Frontal cortex (tissue), 4 donors: ENCODE measurements at places on chromosomes 3 and 15.

DNA sequence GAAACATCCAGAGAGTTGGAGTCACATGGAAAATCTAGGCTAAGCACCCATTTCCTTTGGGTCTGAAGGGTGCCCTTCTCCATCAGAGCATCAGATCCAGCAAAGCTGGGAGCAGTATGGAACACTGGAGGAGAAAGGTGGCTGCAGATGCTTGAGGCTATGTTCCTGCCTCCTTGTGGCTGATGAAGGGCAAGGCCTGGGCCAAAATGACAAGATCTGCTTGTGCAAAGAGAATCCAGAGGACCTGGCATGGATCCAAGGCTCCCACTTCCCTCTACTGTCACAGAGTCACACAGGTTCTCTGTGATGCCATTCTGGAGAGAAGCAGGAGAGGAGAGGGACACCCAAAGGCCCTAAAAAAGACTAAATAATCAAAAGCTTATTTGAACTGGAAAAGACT is 9.2 kb upstream of the ATP8B4 start:
- DNase-seq: no peak

- DNase-seq: no peak
These were observed 1.4 kb downstream of the CA12 start for GRCh38 chr15:63380151-63380807.

DNA sequence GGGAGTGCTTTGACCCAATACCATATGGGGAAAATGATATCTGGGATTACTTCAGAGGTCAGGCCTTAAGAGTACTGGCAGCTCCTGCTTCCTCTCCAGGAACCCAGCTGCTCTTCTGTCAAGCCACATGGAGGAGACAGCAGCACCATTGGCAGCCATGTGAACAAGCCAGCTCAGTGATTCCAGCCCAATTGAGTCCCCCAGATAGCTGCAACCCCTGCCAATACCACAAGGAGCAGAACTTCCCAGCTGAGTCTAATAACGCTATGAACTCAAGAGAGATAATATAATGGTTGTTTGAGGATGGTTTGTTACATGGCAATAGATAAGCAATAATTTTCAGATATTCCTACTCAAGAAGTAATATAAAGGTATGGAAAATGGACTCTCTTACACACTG is 126.8 kb upstream of the CPNE4 start:
- no peak for DNase-seq

- peak; percentile 72 for DNase-seq
These were observed 4.8 kb downstream of the RARRES1 start for GRCh38 chr3:158727206-158728060.

GRCh38 chr3:99119385-99119784 is 217.9 kb upstream of the DCBLD2 start:
- no peak for DNase-seq

GRCh38 chr15:85313339-85313738 is 67.1 kb upstream of the AKAP13 start:
- no peak for DNase-seq

DNA sequence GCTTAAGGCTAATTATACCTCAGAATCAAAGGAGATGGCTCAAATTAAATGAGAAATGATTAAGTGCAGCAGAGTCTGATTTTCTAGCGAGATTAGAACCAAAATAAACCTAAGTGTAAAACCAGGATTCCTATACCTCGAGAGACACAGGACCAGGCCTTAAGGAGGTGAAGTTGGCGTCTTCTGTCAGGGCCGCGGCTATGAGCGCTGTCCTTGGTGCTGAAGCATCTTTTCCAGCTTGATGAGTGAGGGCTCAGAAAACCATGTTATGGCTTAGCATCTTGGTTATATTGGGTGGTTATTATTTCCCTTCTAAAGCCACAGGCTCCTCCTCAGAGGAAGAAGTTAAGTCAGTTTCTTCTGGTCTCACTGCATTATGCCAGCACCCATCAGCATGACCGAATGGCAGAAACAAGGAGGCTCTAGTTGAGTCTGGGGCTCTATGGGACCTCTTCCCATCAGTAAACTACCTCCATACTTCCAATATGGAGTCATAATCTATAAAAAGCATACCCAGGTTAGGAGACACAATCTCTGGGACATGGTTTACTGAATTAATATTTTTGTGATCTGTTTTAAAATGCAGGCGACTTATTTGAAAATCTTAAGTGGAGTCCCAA is 120.1 kb upstream of the NMNAT3 start:
- DNase-seq: no peak

DNA sequence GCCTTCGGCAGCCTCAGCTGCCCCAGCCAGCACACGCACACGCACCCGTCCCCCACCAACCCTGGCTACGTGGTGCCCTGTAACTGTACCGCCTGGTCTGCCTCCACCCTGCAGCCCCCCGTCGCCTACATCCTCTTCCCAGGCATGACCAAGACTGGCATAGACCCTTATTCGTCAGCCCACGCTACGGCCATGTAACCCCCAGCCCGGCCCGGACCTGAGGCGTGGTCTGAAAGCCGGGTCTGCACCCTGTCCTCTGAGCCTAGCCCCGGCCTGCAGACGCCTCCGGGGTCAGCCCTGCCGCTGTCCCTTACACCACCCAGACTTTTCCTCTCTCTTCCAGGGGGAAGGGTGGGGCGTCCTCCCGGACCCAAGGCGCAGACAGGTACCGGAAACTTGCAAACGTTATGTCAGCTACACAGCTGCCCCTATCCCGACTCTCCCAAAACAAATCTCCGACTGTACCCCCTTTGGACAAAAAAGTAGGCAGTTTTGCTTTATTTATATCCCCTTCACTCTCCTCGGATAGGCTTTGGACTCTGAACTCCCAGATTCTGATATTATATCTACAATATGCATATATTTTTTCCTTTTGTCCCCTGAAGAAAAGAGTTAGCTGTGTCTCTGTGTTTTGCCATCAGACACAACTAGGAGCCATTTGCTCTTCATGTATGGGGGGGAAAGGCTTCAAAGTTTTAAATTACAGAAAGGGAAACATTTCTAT is 1.4 kb downstream of the SOX14 start:
- DNase-seq: no peak

DNA sequence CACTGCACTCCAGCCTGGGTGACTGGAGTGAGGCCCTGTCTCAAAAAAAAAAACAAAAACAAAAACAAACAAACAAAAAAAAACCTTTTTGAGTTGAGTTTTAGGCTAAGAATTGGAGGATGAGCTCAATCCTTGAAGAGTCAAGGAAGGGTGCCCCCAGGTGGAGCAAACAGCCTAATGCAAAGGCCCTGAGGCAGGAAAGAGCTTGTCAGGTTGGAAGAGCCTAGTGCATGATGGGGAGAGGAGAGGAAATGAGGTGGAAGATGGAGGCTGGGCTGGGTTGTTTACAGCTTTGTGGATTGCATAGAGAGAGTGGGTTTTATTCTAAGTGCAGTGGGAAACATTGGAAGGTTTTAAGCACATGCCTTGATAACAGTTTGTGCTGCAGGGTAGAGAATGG is 2.1 kb upstream of the SNX22 start:
- no peak for DNase-seq

DNA sequence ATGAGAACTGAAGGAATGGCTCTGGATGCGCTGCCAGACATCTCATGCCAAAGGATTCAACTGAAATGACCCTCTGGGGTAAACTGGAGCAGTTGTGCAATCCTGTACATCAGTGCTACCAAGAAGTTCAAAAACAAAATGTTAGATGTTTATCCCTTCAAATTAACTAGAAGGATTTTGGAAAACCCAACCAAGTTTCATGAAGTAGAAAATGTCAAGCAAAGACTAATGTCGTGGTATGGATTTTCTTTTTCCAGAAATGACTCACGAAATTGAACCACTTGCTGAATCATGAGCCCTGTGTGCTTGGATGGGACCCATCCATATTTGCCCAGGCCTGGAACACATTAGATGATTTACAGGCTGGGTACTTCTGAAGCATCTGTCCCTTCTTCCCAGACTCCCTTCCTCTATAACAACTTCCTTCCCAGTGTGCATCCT is 101.6 kb downstream of the LRTM1 start:
- DNase-seq: no peak

DNA sequence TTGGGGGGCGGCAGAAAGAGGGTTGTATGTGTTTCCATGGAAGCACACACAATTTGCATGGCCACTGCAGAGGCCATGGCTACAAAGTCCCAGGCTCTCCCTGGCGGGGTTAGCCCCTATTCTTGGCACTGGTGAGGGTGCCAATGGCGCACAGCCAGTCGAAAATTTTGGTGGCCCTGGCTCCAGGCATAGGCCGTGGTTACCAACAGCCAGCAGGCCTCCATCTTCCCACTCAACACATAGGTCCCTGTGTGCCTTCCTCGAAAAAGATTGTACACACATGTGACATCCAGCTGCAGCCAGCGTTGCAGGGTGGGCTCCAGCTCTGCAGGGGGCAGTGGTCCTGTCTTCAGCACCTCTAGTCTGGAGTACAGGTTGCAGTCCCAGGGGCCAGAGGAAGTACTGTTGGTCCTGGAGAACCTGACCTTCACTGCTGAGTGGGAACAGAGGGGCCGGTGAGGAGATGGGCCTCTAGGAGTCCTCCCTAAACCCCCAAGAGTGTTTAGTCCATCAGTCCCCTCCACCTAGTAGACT is 7.1 kb downstream of the P4HTM start:
- DNase-seq: no peak

GRCh38 chr15:58361273-58361759 is 70.5 kb upstream of the LIPC start:
- no peak for DNase-seq

GRCh38 chr3:83065851-83066460 is 1304.5 kb upstream of the GBE1 start:
- no peak for DNase-seq

DNA sequence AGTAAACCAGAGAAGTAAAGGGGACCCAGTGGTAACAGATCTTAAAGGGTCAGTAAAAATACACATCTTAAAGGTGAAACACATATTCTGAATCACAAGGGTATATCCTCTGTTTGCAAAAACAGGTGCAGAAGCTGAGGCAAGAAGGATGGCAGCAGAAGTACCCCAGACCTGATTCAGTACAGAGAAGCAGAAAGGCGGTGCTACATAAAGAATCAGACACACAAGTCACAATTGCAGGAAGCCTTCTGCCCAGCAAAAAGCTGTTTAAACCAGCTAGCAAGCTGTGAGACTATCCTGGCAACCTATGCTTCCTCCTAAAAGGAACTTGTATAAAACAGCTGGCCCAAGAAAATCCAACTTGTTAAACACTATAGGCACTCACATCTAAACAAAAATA is 49.4 kb downstream of the ZNF280D start:
- DNase-seq: no peak

DNA sequence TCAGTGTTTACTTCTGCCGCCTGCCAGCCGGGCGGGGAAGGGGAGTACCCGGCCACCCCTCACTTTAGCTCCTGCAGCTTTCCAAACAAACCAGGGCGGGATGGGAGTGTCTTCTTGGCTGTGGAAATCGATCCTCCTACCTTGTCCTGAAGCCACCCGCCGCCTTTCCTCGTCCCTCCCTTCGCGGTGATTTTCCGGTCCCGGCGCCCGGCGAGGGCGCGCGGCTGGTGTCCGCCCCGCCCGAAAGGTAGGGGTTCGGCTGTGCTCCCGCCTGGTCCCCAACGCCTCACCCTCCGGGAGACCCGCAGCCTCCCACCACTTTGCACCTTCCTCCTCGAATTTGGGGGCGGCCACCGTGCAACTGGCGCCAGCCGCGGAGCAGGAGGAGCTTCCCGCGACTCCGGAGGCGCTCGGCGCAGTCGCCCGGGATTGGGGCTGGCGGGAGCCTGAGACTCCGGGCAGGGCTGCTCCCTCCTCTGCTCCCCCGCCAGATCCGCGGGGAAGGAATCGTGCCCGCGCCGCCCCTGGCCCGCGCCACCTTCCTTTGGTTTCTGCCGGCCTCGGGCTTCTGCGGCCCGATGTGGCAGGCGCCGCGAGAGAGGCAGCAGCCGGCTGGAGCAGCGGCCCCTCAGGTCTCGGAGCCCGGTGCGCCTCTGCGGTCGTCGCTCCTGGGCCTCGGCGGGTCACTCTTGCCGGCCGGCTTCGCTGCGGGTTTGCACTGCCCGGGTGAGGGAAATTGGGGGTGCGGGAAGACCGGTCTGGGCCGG is 30.7 kb upstream of the ST3GAL6 start:
- peak; percentile 54 for DNase-seq

DNA sequence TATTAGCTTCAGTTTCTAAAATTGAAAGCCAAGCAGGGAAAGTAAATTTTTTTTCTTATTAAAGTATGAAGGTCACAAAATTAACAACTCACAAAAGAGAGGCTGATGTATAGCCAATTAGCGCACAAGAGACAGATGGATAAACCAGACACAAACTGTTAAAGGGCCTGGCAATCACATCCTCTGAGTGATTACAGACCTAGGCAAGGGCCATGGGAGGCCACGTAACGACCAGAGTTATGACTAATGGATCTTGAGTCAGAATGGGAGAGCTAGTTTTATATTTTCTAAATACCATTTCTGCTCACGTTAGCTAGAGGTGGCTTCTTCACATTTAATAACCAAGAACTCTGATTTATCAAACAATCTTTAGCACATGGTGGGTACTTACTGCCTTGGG is 17.8 kb upstream of the SCAMP5 start:
- DNase-seq: no peak

DNA sequence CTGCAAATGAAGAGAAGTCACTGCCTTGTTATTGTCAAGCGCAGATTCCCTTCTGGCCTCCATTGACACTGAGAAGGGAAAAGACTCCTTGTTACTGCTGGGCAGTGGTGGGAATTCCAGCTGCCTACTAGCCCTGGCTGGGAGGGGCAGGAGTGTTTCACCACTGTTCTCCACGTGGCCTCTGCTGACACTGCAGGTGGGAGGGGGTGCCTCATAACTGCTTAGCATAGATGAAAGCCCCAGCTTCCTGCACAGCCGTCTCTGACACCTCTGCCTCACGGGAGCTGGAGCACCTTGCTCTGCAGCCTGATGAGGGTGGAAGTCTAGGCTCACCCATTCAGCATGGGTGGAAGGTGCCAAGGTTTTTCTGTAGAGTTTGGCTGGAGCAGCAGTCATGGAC is 52.1 kb downstream of the TM2D3 start:
- DNase-seq: no peak

- no peak for DNase-seq
These were observed 48.0 kb downstream of the ZIC4 start for GRCh38 chr3:147358144-147358992.

DNA sequence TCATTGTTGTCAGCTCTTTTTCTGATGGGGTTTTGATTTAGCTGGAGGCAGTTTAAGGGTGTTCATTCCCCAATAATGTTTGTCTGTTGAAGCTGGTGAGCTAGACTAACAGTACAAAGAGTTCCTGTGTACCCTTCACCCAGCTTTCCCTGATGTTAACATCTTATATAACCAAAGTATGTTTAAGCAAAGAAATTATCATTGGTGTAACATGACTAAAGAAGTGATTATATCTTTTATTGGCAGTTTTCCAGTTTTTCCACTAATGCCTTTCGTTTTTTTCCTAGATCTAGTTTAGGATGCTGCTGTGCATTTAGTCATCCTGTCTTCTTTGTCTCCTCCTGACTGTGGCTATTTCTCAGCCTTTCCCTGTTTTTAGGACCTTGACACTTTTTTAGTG is 165.6 kb downstream of the LPP start:
- no peak for DNase-seq

- no peak for DNase-seq
These were observed 91.5 kb downstream of the ADAMTS17 start for GRCh38 chr15:100250176-100250800.

DNA sequence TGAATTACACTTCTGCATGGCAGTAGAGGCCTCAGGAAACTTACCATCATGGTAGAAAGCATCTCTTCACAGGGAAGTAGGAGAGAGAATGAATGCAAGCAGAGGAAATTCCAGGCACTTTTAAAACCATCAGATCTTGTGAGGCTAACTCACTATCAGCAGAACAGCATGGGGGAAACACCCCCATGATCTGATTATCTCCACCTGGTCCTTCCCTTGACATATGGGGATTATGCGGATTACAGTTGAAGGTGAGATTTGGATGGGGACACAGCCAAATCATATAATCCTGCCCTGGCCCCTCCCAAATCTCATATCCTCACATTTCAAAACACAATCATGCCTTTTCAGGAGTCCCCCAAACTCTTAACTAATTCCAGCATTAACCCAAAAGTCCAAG is 691.1 kb downstream of the SI start:
- no peak for DNase-seq
